ENCODE measurements at places on chromosomes 7 and 10.
A peak's percentile ranks its signal among the peaks of the same experiment; 100 is the strongest.

- DNase-seq = no peak
Measured at GRCh38 chr10:112247791-112248190, 35.4 kb upstream of the TECTB start.

DNA sequence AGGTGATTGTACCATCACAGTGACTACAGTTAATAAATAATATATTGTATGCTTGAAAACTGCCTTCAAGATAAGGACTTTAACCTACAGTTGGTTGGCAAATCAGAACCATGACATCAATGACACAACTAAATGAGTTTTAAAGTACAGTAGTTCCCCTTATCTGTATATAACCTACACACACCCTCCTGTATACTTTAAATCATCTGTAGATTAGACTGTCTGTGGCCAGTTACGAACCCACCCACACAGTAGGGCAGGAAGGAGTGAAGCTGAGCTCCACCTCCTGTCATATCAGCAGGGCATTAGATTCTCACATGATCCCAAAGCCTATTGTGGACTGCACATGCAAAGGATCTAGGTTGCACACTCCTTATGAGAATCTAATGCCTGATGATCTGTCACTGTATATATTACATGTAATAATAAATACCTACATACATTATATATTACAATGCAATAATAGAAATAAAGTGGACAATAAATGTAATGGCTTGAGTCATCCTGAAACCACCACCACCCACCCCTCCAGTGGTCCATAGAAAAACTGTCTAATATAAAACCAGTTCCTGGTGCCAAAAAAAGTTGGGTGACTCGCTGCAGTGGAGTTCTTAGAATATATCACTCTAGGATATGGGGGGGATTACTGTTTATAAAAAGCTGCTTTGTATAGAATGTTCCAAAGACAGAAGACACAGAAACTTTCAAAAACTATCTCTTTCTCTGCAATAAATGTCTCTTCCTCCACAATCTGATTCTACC lies 5.6 kb downstream of the TPK1 start:
- DNase-seq = no peak

DNA sequence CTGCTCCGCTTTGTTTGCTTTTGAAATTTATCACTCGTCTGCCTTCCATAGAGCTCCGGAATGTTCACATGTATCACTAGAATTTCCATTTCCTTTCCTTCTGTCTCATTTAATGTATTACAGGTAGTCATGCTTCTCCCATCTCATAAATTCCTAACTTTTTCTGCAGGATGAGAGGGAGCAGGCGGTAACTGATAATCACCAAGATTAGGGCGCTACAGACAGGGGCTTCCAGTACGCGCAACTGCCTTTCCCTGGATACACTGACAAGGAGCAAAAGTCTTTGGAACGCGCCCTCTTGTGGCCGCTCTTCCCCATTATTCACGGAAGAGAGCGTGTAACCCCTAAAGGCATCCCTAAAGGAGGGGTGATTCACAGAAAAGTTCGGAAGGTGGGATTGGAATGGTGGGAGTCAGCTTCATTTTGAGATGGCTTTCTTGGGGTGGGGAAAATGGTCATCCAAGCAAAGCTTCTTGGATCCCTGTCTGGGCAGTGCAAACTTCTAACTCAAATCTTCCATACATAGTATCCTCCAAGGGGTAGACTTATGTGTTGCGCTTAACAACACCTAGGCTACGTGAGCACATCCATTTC lies 6.5 kb downstream of the INHBA start:
- DNase-seq = peak; percentile 2

GRCh38 chr7:142939226-142939910 lies at the start of gene LLCFC1:
Gene LLCFC1 (plus strand): TSS chr7:142939484. CDS start chr7:142939622, 138 bp downstream.
- DNase-seq = peak; percentile 2

DNA sequence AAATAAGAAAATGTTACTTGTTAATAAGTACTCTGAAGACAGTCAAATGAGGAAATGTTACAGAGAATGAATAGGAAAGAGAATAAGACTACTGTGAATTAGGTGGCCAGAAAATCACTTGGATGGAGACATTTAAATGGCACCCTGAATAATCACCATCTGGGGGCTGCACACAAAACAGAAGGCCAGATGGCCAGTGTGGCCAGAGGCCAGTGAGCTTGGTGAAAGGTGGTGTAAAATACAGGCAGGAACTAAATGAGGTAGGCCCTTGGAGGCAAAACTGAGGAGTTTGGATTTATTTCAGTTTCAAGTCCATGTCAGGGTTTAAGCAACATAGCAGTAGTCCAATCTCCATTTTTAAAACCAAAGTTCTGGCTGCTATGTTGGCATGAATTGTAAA lies 126.7 kb downstream of the TSPAN12 start:
- DNase-seq = no peak

- peak; percentile 66 for DNase-seq
Measured at GRCh38 chr10:33134011-33134751, 176.2 kb upstream of the ITGB1 start.

GRCh38 chr10:96235326-96236089 lies 35.9 kb downstream of the BLNK start:
- DNase-seq = no peak

DNA sequence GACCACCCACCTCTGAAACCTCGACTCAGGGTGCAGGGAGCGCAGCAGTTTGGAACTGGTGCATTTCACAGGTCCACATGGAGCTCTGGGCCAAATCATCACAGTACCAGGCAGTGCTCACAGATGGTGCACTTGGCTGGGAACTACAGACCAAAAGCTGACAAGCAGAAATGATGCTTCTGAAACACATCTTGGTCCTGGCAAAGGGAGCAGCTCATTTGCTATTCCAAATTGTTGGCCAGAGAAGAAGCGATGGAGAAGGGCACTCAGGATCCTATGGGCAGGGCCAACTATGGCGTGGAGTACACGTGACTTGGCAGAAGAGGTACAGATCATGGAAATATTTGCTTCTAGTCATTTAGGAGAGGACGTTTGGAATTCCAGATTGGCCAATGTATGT lies 383.9 kb downstream of the CALN1 start:
- DNase-seq = no peak

DNA sequence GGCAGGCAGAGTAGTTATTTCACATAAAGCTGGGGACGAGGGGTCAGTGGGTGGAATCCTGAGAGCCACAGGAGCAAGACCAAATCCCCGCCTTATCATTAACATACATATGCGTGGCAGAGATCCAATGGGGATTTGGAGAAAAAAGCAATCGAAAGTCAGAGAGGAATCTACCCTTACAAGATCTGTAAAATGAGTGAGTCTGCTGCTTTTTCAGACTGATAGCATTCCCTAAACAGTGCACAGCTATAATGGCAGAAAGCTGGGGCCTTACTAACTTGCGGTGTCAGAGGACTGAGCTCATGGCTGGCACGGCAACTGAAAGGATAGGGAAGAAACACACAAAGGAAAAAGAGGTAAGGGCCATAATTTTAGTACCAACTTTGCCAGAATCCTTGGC lies 25.0 kb downstream of the GPR22 start:
- no peak for DNase-seq

GRCh38 chr7:69365651-69366192 lies 232.6 kb upstream of the AUTS2 start:
- no peak for DNase-seq

GRCh38 chr10:68902382-68902781 lies 1.3 kb downstream of the DDX50 start:
- no peak for DNase-seq

DNA sequence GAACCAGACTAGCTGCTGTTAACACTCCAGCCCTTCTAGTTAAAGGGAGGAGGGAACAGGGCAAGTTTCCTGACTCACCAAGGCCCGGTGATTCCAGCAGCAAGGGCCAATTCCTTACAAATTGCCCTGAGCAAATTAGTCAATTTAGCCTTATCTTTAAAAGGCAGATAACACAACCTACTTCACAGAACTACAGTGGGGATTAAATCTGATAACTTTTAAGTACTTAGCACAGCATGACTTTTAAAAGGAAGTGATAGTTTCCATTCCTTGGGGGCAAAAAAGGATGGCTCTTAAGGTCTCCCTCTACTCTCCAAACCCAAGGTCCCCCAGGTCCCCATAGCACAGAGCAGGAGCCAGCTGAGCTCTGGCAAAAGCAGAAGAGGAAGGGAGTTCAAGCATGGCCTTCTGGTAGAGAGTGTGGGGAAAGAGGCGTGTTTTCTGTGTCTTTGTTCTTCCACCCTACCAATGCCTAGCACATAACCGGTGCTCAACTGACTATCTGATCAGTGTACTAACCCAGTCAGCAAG lies 4.0 kb downstream of the CDCA7L start:
- DNase-seq = no peak

DNA sequence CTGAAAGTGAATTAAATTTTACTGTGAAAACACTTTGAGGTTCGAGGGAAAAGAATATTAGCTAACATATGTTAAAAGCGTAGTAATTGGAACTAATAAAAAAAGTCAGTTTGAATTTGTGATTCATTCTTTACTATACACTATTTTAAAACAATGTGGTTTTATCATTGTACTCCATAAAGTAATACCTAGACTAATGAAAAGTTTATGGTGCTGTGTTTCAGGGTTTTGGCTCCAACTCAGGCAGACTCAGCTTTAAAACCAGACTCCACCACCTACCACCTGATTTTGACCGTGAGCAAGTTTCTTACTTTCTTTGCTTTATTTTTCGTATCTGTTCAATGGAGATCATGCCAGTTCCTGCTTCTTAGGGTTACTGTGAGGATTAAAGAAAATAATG lies 9.2 kb upstream of the PRTFDC1 start:
- DNase-seq = no peak

DNA sequence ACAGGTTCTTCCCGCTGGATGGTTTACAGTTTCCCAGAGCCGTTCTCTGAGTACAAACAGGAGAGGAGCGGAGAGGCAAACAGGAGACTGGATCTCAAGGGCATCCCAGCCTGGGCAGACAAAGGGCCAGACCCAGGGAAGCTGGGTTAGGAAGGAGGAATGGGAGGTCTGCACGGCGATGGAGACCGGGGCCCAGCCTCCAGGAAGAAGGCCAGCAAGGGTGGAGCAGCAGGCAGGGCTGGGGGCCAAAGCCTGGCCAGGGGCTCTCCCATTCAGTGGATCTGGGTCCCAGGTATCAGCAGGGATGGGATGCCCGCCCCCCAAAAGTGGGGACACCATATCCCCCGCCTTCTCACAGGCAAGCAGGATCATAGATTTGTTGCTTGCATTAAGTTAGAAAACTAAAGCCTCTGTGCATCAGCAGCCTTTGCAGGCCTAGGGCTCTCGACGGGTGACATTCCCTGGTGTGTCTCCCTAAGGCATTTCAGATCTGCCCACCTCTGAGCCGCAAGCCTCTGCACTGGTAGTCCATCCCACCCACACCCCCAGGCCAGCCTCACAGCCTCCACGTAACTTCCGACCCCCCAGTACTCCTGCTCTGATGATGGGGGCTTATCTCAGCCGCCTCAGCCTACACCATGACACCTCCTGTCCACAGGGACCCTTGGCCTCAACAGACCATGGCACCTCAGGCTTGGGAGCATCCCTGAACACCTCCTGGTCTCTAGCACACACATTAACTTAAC lies 59.9 kb downstream of the TNS3 start:
- no peak for DNase-seq

- DNase-seq = no peak
Measured at GRCh38 chr10:59771162-59771807, 18.0 kb upstream of the MRLN start.

DNA sequence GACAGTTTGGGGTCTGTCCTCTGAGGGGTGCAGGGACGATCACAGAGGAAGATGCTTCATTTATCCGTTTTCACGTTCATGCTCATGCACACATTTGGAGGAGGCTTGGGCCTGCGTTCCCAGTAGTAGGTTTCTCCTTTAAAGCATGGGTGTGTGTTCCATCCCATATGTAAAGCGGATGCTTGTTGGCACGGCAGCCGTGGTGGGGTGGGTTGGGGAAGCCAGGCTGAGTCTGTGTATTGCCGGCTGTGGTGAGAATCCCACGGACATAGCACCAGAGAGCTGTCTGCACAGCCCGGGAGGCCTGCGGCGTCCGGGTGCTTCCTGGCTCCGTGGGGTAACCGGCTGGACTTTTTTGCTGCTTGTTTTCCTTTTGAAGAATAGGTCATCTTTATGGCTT lies 440 bp downstream of the JAKMIP3 start:
- DNase-seq = no peak

DNA sequence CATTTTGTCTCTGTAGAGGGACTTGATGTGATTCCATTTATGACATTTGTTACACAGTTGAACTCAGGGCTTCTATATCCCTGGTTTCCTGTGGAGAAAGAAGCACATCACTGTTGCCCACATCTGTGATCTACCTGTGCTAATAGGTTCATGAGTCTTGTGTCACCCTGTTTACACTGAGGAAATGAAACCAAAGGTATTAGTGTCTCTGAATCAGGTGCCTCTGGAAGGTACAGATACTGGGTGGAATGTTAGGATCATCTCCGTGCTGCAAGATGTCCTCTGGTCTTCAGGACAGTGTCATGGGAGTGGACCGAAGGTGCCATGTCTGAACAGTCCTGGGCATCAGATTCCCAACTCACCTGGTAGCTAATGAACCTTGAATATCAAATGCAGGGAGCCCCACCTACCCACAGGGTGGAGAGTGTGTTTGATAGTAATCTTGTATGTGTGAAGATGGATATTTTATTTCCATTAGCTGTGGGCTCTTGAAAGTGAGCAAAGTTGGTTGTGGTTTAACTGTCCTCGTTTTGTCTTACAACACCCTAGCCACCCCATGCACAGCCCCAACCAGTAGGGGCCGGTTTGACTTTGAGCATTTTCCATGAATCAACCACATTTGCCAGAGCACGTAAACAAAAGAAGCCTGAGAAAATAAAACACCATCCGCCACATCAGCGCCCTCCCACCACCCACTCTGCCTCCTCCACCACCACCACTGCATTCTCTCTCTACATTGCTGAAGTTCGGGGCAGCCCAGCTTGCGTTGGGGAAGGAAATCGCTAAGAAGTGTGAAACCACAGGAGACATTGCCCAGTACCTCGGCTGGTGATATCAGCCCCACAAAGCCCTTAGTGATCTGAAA lies 40.7 kb downstream of the TARP start:
- DNase-seq = peak; percentile 46

GRCh38 chr10:79166741-79167140 lies 98.0 kb downstream of the ZMIZ1 start:
- no peak for DNase-seq
